ENCODE measurements at places on chromosomes 3 and 15.

DNA sequence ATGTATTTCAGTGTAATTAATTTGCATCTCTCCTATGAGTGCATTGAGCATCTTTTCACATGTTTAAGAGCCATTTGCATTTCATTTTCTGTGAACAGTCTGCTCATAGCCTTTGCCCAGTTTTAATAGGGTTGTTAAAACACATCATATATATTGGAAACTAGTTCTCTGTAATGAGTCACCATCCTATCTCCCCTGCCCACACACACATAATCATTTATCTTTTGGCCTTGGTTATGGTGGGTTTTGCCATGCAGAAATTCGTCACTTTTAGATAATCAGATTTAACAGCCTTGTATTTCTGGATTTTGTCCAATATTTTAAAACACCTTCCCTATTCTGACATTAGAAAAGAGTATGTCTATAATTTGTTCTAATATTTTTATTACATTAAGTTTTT, 11.9 kb upstream of the CHRM5 start:
- no peaks in the 10 kb centered on the region for H3K27me3 ChIP-seq
- DNase-seq: no peak
- no peaks in the 10 kb centered on the region for H3K4me1 ChIP-seq
- H3K4me3 ChIP-seq: no peak overlapping the region
- H3K36me3 ChIP-seq: peaks cover 1% of the 10 kb centered on the region
- H3K27ac ChIP-seq: no peak overlapping the region

GRCh38 chr3:72161881-72162595, 377.1 kb upstream of the PROK2 start:
- no peaks in the 10 kb centered on the region for H3K36me3 ChIP-seq
- no peak for DNase-seq
- H3K27me3 ChIP-seq: no peaks in the 10 kb centered on the region
- no peak overlapping the region for H3K4me3 ChIP-seq
- H3K4me1 ChIP-seq: no peaks in the 10 kb centered on the region

DNA sequence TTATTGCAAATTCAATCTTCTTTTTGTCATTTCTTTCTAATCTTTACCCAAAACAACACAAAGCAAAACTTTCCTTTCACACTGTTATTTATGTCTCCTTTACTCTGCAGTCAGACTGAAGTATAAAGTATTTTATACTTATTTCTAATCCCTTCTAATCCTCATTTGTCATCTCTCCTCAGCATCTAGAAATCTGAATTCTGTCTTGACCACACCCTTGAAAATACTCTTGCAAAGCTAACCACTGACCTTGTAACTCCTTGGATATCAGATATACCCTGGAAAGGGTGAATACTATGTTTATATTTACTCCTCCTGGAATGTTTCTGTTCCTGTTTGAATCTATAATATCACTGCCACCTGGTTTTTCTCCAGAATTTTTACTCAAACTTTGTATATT, 481.1 kb downstream of the ZNF385D start:
- no peak overlapping the region for H3K27ac ChIP-seq
- H3K36me3 ChIP-seq: peaks cover 5% of the 10 kb centered on the region
- no peak overlapping the region for H3K4me3 ChIP-seq
- no peaks in the 10 kb centered on the region for H3K4me1 ChIP-seq
- DNase-seq: no peak
- no peaks in the 10 kb centered on the region for H3K27me3 ChIP-seq

DNA sequence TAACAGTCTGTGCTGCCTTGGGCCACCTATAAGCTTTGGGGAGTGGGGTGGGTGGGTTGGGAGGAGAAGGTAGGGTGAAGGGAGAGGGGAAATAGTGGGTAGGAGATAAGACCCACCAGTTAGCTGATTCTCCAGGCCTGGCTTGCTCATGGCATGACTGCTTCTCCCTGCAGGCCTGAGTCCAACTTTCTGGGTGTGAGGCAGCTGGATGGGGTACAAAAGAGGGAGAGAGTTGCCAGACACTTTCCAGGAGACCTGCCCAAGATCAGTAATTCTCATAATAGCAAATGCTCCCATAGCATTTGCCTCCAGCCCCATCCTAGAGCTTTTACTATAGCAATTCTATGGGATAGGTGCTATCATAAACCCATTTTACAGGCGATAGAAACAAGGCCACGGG, 7.7 kb downstream of the CGNL1 start:
- peaks cover 24% of the 10 kb centered on the region for H3K4me1 ChIP-seq
- no peak overlapping the region for H3K4me3 ChIP-seq
- H3K36me3 ChIP-seq: no peaks in the 10 kb centered on the region
- H3K27me3 ChIP-seq: no peaks in the 10 kb centered on the region

- no peak overlapping the region for H3K4me3 ChIP-seq
- no peaks in the 10 kb centered on the region for H3K4me1 ChIP-seq
- no peaks in the 10 kb centered on the region for H3K27me3 ChIP-seq
- no peak for DNase-seq
- no peak overlapping the region for H3K27ac ChIP-seq
Measured at GRCh38 chr3:80334534-80334933, 566.7 kb upstream of the ROBO1 start.

DNA sequence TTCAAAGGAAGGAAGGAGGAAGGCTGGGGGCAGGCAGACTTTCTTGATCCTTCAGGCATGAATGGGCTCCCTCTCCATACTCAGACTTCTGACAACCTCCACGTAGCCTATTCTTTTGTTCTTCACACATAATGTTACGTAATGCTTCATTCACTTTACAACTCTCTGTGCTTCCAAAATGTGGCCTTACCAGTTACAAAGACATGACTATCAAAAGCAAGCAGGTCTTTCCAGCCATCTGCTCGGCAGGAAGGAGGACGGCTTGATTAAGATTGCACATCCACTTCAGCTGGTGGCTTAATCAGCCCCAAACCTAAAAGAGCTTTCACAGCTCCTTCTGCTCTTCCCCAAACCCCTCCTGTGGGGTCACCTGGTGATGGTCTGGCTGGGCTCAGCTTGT, 263.2 kb downstream of the XXYLT1 start:
- H3K27ac ChIP-seq: no peak overlapping the region
- no peaks in the 10 kb centered on the region for H3K4me1 ChIP-seq
- H3K36me3 ChIP-seq: peaks cover 23% of the 10 kb centered on the region
- peak; percentile 9 for DNase-seq
- no peaks in the 10 kb centered on the region for H3K27me3 ChIP-seq

- H3K4me1 ChIP-seq: no peaks in the 10 kb centered on the region
- DNase-seq: no peak
- H3K4me3 ChIP-seq: no peak overlapping the region
- H3K27me3 ChIP-seq: no peaks in the 10 kb centered on the region
- no peak overlapping the region for H3K27ac ChIP-seq
Measured at GRCh38 chr3:28449398-28449797, 100.8 kb upstream of the AZI2 start.

DNA sequence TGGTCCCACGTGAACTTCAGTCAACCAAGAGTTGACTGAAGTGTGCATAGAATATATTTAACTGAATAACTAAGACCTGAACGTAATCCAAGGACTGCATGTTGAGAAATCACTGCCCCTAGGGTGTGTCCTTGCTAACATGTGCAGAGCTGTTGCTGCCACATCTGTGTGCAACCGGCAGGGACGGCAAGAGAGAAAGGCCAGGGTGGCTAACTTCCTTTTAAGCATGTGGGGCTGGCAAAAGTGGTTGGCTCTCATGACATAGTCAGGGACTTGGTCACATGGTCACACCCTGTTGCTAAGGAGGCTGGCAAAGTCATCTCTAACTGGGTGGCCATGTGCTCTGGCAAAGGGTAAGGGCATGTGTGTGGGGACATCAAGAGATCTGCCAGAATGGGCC, 52.4 kb downstream of the GASK1A start:
- H3K36me3 ChIP-seq: no peaks in the 10 kb centered on the region
- DNase-seq: no peak
- no peaks in the 10 kb centered on the region for H3K4me1 ChIP-seq
- no peaks in the 10 kb centered on the region for H3K27me3 ChIP-seq
- no peak overlapping the region for H3K27ac ChIP-seq
- no peak overlapping the region for H3K4me3 ChIP-seq

DNA sequence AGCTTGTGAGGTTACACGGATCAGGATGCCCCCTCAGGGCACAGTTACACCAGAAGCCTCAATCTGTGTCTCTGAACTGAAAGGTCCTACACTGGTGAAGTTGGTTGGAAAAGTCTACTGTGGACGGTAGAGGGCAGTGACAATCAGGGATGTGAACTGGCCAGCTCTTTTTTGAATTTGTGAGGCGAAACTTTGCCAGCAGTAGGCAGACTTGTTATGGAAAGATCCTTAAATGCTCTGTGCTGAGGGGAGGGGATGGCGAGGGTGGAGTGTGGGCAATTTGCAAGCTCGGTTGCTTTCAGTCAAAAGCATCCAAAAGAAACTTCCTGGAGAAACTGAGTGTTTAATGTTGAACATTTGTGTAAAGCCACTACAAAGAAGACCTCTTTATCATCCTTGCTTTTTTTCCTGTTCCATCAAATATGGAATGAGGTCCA, 127.4 kb upstream of the ABHD17C start:
- no peak overlapping the region for H3K4me3 ChIP-seq
- H3K36me3 ChIP-seq: no peaks in the 10 kb centered on the region
- no peak overlapping the region for H3K27ac ChIP-seq
- DNase-seq: peak; percentile 83
- H3K4me1 ChIP-seq: peaks cover 3% of the 10 kb centered on the region

GRCh38 chr3:125398952-125399351, 23.8 kb upstream of the ZNF148 start:
- no peak overlapping the region for H3K27ac ChIP-seq
- H3K27me3 ChIP-seq: no peaks in the 10 kb centered on the region
- H3K4me1 ChIP-seq: peaks cover 4% of the 10 kb centered on the region

- H3K27me3 ChIP-seq: no peaks in the 10 kb centered on the region
- H3K27ac ChIP-seq: no peak overlapping the region
- no peak overlapping the region for H3K4me3 ChIP-seq
- H3K4me1 ChIP-seq: no peaks in the 10 kb centered on the region
Measured at GRCh38 chr3:50445919-50446318, 57.5 kb downstream of the CACNA2D2 start.

Measured in H9 (cell line).